ENCODE measurements at places on chromosomes 16 and 17.

GRCh38 chr17:72717676-72718075 lies 374.8 kb downstream of the SLC39A11 start:
- DNase-seq = no peak

DNA sequence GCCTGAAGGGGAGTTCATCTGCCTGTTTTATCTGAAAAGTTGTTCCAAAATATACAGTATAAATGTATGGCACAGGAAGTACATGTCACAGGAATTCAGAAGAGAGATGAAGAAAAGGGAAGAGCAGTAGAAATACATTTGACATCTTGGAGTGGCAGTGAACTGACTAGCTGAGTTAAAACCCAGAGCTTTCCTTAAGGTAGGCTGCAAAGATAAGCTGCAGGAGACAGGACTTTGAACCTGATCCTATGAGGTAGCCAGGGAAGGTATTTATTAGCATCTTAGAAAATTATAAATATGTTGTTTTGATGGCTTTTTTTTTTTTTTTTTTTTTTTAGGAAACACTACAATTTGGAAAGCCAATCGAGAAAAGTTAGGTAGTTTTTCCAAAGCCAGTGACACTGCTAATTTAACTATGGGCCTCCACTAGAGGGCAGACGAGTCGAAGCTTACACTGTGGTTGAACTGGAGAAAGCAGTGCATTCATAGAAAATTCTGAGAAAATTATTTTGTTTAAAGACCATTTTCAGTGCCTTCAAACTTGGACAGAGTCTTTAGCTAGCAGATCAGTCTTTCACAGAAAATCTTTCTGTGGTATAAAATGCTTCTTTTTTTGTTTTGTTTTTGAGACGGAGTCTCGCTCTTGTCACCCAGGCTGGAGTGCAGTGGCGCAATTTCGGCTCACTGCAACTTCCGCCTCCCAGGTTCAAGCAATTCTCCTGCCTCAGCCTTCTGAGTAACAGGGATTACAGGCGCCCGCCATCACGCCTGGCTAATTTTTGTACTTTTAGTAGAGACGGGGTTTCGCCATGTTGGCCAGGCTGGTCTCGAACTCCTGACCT lies 122.3 kb downstream of the SSH2 start:
- DNase-seq = peak; percentile 26

DNA sequence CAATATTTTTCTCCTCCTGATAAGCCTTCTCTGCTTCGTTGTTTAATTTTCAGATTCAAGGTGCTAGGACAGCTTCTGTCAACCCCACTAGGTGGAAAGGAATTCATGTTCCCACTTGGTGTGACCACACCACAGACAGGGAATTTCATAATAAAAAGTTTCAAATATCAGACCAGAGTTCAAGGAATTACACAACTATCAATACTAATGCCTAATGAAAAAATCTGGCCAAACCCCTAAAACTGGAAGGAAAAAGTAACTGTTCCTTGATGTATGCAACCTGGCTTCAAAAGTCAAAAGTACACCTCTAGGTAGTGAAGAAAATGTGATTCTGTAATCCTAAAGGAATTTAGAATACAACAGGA lies 87.8 kb upstream of the CORO6 start:
- DNase-seq = no peak

DNA sequence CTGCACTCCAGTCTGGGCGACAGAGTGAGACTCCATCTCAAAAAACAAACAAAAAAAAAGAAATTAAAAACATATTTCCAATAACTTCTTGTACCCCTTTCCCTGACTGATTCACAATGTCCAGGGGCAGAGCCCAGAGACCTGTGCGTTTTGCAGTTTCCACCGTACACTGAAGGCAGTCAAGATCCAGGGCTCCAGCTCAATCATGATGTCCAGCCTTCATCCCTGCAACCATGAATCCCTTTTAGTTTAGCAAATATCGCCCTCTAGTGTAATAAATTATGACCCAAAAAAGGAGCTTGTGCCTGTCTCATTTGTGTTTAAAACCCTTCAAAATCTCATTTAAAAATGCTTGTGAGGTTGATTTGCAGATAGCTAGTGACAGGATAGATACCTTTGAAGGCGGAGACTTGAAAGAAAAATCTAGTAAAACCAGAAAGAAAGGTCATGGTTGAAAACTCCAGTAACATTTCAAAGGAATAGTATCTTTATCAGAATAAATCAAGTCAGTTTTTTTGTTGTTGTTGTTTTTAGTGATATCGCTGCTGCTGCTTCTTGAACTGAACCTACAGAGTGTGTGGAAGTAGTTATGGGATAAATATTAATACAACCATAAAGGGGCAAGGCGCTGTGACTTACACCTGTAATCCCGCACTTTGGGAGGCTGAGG lies 3.7 kb upstream of the ERN1 start:
- DNase-seq = no peak

DNA sequence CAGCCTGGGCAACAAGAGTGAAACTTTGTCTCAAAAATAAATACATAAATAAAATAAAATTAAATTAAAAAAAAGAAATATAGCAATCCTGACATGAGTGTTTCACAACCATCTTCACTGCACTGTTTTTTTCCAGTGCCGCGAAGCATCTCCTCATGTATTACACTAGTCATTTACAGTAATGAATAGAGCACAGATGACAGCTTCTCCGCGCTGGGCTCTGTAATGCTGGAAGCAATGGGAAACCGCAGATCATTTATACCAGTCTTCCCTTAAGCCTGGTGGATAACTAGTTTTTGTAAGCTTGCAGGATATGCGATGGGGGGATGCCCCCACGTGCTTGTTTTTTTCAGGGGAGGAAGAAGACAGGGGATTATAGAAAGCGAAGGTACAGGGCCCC lies 86.9 kb downstream of the MYH13 start:
- DNase-seq = no peak
